ENCODE measurements at places on chromosomes 7 and 10.

GRCh38 chr10:621513-621912, 68.0 kb downstream of the DIP2C start:
- DNase-seq: no peak

DNA sequence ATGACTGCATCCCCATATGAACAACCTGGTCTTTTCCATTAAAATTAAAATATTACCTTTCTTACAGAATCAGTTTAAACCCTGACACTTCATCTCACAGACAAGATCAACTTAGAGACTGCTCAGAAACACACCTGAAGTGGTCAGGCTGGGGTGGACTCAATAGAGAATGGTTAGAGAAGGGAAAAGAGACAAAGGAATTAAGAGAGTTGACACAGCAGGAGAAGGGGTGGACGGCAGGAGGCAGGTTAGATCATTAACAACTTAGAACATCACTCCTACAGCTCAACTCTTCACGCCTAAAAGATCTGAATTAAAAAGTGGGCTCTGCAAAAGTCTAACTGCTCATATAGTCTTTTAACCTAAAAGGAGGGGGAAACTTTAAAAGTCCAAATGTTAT, 157.7 kb upstream of the COL1A2 start:
- no peak for DNase-seq

DNA sequence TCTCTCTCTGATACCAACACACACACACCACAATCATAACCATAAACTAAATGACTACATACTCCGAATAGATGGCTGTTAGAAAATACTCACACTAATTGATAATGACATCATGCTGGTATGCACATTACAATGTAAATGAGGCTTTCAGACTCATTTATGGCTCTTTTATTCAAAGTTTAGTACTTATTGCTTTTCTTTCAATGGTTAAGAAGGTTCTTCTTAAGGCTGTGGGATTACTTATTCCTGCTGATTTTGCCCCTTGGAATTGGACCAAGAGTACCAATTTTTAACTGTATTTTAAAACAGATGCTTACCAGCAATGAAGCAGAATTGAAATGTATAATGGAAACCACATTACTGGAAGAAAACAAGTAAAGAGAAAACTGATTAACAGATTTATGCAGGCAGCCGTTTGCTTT, 20.6 kb upstream of the CABCOCO1 start:
- no peak for DNase-seq

DNA sequence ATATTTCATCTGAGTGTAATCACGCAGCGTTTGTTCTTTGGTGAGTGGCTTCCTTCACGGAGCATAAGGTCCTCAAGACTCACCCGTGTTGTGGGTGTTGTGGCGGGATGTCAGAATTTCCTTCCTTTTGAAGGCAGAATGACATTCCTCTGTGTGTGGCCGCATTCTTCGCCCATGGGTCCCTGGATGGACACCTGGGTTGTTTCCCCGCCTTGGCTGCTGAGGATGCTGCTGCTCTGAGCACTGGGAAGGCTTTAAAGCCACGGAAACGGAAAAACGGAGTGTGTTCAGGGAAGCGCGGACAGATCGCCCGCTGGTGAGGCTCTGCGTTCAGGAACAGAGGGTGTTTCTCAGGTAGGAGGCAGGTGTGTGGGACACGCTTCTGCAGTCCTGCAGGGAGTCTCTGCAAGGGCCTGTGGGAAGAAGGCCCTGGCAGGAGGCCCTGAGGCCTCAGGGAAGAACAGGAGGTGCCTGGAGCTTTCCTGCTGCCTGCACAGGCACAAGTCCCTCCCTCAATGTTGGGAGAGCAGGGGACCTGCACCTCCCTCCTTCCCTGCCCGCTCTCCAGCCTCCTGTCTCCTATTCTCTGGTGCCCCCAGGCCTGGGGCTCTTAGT, 35.7 kb upstream of the SHH start:
- DNase-seq: no peak

- no peak for DNase-seq
These were observed 108.7 kb upstream of the KMT2C start for GRCh38 chr7:152544481-152544927.

DNA sequence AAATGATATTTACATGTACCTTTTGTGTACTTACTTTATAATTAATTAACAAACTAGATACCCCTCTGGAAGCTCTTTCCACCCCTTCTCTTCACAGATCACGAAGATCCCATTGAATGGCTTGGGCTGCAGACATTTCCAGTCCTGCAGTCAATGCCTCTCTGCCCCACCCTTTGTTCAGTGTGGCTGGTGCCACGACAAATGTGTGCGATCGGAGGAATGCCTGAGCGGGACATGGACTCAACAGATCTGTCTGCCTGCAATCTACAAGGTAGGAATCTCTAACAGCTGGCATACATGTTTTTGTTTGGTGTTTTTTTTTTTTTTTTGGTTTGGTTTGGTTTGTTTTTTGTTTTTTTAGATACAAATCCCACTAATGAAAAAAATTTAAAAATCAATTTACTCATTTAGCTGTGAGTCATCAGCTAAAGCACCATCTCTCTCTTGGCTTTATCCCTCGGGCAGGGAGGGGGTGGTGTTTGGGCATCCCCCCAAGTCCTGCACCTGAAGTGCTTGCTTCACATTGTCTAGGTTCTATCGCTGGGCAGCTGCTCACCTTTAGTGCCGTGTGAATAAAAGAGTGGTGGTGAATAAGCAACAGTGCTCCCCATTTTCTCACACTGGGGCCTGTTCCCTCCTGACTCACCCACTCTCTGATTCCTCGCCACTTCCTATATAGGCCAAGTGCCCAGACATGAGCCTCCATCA, 68.9 kb downstream of the MET start:
- DNase-seq: no peak

DNA sequence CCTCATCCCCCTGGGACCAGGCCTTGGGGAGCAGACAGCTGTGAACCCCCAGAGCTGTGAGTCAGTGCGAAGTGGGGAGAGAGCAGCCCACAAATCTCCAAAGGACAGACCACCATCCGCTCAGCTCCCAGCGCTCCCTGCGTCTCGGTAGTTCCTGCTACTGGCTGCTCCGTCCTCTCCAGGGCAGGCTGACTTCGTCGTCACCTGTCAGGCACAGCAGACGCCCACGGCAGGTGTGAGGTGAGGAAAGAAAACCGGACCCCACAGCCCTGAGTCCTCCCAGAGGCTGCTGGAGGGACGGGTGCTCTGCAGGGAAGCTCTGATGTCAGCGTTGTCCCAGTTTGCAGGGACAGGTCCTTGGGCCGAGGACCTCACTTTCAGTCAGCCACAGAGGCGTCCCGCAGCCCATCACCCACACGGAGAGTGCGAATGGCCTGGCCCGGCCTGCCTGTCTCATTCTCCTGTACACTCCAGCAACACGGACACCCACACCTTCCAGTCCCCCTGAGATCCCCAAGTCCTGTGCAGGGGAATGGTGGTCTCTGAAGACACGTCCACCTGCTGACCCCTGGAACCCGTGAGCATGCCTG, 95.2 kb downstream of the DNAJB6 start:
- DNase-seq: no peak

GRCh38 chr10:17431871-17432311, 22.5 kb downstream of the ST8SIA6 start:
- DNase-seq: no peak

DNA sequence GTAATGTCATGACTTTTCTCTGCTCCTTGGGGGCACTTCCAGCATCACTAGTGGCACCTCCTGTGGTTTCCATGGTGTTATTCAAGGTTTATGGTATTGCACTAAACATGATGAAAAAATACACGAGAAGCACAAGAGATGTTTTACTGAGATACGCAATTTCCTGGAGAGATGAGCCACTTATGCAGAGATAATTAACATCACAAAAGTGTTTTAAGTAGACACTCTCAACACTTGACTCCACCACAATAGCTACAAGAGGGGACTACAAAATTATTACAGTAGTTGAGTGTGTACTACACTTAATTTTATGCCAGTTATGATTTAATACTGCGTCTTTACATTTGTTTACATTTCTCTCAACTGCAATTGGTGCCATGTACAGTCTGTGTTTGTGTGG, 906.7 kb downstream of the DNAJB9 start:
- DNase-seq: no peak

GRCh38 chr10:129955601-129956285, 8.3 kb downstream of the EBF3 start:
- no peak for DNase-seq

DNA sequence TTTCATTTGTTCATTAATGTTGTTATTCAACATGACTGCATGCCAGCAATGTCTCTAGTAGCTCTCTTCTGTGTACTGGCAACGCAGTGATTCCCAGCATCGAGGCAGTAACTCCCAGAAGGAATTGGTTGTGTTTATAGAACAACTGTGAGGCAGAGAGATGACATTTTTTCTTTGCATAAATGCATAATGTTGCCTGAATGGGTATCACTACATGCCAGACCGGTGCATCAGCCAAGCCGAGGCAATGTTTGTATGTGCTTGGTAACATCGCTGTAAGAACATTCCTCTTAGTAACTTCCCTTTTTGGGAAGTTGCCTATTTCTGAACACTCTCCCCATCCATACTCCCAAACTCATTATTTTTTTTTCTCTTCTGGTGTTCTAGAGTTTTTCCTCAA, 182.9 kb downstream of the HTR7 start:
- no peak for DNase-seq

- no peak for DNase-seq
These were observed 94.2 kb downstream of the CDK14 start for GRCh38 chr7:90690159-90690858.

DNA sequence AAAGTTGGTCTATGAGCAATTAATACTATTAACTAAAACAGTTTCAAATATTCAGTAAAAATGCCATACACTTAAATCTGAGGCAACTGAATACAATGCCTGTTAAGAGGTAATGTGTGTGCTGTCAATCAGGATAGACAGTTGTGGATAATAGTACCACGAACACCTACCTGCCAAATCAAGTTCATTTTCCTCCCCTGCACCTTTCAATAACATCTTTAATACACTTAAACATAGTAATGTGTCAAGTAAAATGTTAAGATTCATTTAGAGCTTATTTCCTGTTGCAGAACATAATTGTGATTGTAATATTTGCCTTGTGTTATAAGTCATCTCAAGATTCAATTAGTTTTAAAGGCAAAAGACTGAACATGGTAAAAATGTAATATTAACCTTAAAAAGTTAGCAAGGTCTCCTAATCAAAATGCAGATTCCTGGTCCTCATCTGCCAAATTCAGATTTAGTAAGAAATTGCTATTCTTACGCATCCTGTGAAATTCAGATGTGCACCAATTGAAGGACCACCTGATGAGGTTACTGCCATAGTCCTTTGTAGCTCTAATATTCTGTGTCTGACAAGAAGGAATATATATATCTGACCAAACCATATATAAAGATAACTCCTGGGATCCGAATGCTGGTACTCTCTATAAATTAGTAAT, 37.1 kb downstream of the COL1A2 start:
- no peak for DNase-seq

- DNase-seq: no peak
These were observed 1.4 kb upstream of the MUC17 start for GRCh38 chr7:101018271-101019167.

GRCh38 chr10:72009425-72010081, 45.4 kb downstream of the CHST3 start:
- no peak for DNase-seq

GRCh38 chr7:134355004-134355525, 38.3 kb upstream of the SLC35B4 start:
- no peak for DNase-seq

DNA sequence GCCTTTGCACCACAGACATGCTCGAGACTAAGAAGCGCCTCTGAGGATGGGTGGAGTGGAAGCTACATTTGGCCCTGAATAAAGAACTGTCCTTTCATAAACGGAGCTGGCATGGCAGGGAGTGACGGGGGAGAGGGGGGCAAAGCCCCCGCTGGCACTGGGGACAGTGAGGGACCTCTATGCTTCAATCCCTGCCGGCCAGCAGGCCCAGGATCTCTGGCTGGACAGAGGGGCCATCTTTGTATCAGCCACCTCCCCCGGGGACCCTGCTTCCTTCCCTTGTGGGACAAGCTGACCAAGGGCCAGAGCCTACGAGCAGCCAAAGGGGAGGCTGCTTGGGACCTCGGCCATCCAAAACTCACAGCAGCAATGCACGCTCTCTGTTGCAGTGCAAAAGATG, 28.2 kb upstream of the ECHDC3 start:
- no peak for DNase-seq

- DNase-seq: no peak
These were observed 105.5 kb downstream of the TRIM24 start for GRCh38 chr7:138565451-138566114.

- DNase-seq: no peak
These were observed 385.5 kb upstream of the HPS1 start for GRCh38 chr10:98832196-98832595.

DNA sequence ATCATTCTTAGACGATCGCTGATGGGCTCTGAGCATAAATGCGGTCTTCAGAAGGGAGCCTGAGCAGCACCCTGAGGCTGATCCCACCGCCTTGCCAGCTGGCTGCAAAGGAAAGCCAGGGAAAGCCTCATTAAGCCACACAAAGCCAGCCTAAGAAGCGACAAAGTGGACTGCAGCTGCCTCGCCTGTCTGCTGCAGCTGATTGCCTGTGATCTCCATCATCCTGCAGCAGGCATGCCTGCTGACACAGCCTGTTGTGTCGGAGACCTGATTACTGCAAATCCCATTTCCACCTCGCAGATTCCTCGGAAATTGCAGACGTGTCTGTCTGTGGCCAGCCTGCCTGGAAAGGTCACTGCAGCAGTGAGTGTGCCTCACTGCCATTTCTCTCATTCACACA, 1087.0 kb upstream of the AUTS2 start:
- DNase-seq: no peak

- no peak for DNase-seq
These were observed 127.8 kb upstream of the ADCY1 start for GRCh38 chr7:45446195-45446944.

DNA sequence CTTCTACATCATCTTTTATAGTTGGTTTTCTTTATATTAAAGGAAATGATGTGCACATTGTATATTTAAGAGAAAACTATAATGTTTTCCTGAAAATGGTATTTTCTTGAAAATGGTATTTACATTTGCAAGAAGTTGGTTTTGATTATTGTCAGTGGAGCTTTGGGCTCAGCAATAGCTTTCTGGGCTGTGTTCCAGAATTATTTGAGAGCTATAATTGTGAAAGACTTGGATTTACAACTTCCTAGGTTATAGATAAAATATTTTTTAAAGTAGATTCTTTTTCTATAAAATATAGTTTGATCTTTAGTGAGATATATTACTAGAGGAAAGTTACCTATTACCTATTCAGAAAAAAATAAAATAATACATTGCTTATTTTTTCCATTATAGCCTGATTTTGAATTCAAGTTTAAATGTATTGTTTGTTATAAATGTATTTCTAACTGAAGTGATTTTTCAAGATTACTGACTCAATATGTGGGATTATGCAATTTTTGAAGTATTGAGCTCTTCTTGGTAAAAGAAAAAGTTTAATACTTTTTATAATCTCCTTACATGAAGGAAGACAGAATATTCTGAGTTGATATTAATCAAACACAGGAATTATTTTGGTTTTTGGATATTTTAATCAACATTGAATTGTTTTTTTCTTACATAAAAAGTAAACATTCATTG, 20.2 kb downstream of the GNAI1 start:
- DNase-seq: no peak

- DNase-seq: no peak
These were observed 86.0 kb downstream of the AKR1D1 start for GRCh38 chr7:138162236-138162635.
